ENCODE measurements at places on chromosomes 12 and 14.

- H3K4me3 ChIP-seq, result no peak overlapping the region
- no peaks in the 10 kb centered on the region for H3K27me3 ChIP-seq
- no peaks in the 10 kb centered on the region for H3K4me1 ChIP-seq
- no peaks in the 10 kb centered on the region for H3K36me3 ChIP-seq
- no peak for DNase-seq
Observed at GRCh38 chr14:51715742-51716141, 64.0 kb downstream of the FRMD6 start.

DNA sequence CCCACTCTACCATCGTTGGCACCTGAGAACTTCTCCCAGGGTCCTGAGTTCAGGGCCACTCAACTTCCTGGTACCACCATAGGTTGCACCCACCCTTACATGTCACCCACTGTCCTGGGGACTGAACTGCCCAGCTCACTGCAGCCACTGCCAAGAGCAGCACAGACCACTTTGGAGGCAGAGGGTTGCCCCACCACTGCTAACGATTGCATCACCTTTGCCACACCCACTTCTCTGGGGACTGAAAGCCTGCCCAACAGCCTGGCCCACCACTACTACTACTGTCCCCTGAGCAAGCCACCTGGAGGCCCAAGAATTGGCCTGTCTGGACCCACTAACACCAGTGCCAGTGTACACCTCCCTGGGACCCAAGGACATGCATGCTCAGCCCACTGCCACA lies 27.6 kb downstream of the CACNA2D4 start:
- H3K4me3 ChIP-seq, result no peak overlapping the region
- no peaks in the 10 kb centered on the region for H3K36me3 ChIP-seq
- no peaks in the 10 kb centered on the region for H3K27me3 ChIP-seq
- no peak overlapping the region for H3K27ac ChIP-seq

- no peak overlapping the region for H3K27ac ChIP-seq
- no peak for DNase-seq
- H3K27me3 ChIP-seq, result no peaks in the 10 kb centered on the region
- no peaks in the 10 kb centered on the region for H3K36me3 ChIP-seq
Observed at GRCh38 chr14:37546621-37547447, 48.2 kb downstream of the FOXA1 start.

- no peaks in the 10 kb centered on the region for H3K4me1 ChIP-seq
- no peak overlapping the region for H3K27ac ChIP-seq
- H3K27me3 ChIP-seq, result no peaks in the 10 kb centered on the region
- no peaks in the 10 kb centered on the region for H3K36me3 ChIP-seq
Observed at GRCh38 chr14:83473416-83474235, 1940.0 kb upstream of the SEL1L start.

DNA sequence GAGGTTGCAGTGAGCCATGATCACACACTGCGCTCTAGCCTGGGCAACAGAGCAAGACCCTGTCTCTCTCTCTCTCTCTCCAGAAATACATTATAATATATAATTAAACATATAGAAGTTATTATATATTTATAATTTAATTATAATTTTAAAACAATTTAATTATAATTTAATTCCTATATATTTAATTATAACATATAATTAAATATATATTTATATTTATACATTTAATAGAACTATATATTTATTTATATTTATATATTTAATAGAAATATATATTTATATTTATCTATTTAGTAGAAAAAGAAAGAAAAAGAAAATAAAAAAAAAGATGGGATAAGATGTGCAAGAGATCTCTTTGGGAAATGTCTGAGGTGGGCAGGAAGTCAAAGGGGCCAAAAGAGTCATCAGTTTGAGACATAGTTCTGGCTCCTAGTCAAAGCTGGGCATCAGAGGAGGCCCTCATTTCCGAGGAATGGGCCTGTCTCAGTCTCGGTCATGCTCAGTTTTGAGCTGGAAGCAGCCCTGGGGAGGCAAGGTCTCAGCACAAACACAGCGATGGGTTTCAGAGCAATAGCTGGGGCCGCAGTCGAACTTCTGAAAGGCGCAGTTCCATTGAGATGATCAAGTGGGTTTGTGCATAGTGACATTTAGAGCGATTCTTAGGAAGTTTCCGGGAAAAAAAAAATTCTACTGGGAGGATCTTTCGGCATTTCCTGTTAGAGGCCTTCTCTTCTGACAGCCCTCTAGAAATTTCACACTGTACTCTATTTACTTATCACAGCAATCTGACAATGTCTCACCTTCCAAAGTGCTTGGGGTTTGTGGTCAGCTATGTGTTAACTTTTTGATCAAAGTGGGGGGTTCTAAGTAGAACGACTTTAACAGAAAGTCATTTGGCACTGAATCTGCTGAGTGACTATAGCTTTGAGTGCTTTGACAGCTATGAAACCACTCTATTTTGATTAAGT lies 58.7 kb upstream of the GZMB start:
- no peak overlapping the region for H3K27ac ChIP-seq
- peak; percentile 36 for DNase-seq
- H3K4me1 ChIP-seq, result peaks cover 24% of the 10 kb centered on the region
- H3K36me3 ChIP-seq, result no peaks in the 10 kb centered on the region
- H3K4me3 ChIP-seq, result no peak overlapping the region

DNA sequence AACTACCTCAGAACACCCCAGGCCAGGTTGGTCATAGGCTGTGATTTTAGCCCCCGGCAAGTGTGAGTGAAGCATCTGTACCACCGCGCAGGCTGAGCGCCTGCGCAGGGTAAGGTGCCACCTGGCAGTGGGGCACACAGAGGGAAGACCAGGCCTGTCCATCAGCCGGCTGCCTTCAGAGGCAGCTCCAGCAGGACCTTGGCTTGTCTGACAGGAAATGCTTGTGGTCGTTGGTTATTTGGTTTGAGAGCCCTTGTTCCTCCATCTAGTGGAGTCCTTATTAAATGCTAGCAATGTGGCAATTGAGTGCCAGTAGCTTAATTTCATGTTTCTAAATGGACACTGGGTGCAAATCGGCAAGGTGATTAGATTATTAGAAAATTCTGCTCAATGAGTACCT lies 27.5 kb downstream of the SLC25A29 start:
- peaks cover 25% of the 10 kb centered on the region for H3K36me3 ChIP-seq
- no peaks in the 10 kb centered on the region for H3K4me1 ChIP-seq
- no peak overlapping the region for H3K27ac ChIP-seq
- DNase-seq, result no peak
- no peaks in the 10 kb centered on the region for H3K27me3 ChIP-seq

- no peaks in the 10 kb centered on the region for H3K4me1 ChIP-seq
- DNase-seq, result no peak
- H3K27ac ChIP-seq, result no peak overlapping the region
Observed at GRCh38 chr12:91985002-91985787, 160.5 kb downstream of the BTG1 start.

DNA sequence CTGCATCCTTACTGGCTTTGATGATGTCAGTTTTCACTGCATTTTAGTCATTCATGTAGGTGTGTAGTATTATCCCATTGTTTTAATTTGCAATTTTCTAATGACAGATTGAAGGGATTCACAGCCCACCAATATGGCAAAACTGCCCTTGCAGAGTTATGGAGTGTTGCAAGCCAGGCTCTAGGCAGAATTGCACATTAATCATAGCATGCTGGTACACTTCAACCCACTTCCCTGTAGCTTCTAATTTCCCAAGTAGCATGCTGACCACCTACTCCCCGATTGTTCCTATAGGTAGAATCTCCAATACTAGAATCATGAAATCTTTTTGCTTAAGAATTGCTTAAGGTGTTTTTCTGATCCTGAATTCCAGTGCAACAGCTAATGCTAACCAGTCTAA lies 5.2 kb upstream of the RNASE6 start:
- H3K27ac ChIP-seq, result no peak overlapping the region
- no peak overlapping the region for H3K4me3 ChIP-seq

DNA sequence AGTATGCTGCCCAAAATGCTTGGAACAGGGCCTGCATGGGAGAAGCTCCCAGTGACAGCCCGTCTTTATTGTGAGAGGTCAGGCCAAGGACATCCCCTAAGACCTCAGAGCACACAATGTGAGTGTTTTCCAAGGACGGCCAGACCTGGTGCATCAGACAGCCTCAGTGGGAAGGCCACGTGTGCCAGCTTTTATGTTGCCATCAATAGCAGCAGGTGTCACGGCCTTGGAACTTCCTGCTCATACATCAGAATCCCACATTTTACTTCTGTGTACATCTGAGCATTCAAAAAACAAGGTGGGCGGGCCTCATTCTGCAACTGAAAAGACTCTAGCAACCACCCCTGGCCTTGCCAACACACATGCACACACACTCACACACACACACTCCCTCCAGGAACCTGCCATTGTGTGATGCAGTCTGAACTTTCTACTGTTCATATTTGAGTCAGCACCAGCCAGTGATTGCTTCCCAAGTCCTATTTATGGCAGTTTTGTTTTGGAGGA lies 753.1 kb upstream of the TBX3 start:
- H3K27me3 ChIP-seq, result no peaks in the 10 kb centered on the region
- H3K36me3 ChIP-seq, result no peaks in the 10 kb centered on the region
- no peak for DNase-seq
- no peak overlapping the region for H3K4me3 ChIP-seq

DNA sequence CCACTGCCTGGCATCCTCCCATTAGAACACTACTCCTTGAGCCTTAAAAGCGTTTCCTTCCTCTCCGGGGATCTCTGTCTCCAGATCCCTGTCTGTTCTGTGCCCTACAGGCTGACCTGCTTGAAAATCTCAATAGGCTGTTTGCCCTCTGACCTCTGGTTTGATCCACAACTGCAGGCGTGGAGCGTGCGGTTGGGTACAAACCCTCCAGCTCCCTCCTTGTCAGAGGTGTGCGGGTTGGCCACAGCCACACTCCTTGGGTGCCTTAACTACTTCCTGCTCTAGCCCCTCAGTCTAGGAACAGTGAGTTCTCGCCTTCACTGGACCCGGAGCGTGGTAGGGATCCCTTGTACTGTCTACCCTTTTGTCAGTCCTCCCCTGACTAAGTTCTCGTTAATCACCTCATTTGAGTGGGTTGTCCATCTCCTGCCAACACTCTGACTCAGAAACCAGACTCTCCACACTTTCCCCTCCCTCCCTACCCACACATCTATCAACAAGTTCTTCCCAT lies 33.1 kb downstream of the CMKLR1 start:
- peaks cover 4% of the 10 kb centered on the region for H3K4me1 ChIP-seq
- no peak for DNase-seq
- H3K27ac ChIP-seq, result no peak overlapping the region
- H3K36me3 ChIP-seq, result no peaks in the 10 kb centered on the region
- no peaks in the 10 kb centered on the region for H3K27me3 ChIP-seq

- no peaks in the 10 kb centered on the region for H3K36me3 ChIP-seq
- H3K4me3 ChIP-seq, result no peak overlapping the region
- no peak overlapping the region for H3K27ac ChIP-seq
Observed at GRCh38 chr14:75562089-75562488, 16.3 kb upstream of the FLVCR2 start.

GRCh38 chr12:38152816-38153736 lies 163.5 kb upstream of the ALG10B start:
- no peaks in the 10 kb centered on the region for H3K4me1 ChIP-seq
- H3K4me3 ChIP-seq, result no peak overlapping the region
- DNase-seq, result no peak
- no peaks in the 10 kb centered on the region for H3K27me3 ChIP-seq

DNA sequence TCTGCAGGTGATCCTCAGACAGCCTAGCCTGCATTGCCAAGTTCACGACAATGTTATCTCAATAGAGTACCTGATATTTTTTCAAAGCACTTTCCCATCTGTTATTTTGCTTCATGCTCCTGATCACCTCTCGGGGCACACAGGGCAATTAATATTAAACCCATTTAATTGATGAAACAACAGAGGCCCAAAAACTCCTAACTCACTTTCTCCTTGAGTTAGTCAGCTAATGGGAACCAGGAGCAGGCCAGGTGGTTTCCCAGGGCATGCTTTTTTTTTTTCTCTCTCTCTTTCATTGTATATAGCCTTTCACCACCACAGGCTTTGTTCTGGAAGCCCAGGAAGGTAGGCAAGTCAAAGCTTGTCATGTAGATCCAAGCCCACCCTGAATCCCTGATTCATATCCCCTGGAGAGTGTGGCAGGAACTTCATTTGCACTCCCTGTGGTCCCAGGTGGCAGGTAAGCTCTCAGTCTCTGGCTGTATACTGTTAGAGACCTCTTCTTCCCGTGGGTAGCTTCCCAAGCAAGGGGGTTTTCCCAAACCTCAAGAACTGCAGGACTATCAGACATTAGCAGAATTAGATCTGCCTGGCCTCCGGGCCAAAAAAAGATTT lies 41.6 kb upstream of the MAP1LC3B2 start:
- H3K27me3 ChIP-seq, result no peaks in the 10 kb centered on the region
- H3K4me3 ChIP-seq, result no peak overlapping the region
- H3K36me3 ChIP-seq, result no peaks in the 10 kb centered on the region
- no peak for DNase-seq

DNA sequence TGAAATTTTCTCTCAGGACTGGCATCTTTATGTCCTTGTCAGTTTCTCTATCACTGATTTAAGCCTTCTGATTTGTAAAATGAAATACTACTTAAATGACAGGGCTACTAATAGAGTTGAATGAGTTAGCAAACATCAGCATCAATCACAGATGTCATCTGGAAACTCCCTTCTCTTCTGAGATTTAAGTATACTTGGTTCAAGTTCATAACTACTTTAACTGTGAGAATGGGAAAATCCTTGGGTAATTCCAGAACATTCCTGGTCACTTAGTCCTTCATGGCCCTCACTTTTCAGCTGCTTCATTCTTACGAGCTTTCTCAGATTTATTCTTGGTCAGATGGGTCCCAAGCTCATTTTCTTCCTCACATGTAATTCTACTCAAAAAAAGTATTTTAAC lies 1655.3 kb upstream of the FLRT2 start:
- no peak overlapping the region for H3K27ac ChIP-seq
- H3K36me3 ChIP-seq, result no peaks in the 10 kb centered on the region
- DNase-seq, result no peak
- no peak overlapping the region for H3K4me3 ChIP-seq

DNA sequence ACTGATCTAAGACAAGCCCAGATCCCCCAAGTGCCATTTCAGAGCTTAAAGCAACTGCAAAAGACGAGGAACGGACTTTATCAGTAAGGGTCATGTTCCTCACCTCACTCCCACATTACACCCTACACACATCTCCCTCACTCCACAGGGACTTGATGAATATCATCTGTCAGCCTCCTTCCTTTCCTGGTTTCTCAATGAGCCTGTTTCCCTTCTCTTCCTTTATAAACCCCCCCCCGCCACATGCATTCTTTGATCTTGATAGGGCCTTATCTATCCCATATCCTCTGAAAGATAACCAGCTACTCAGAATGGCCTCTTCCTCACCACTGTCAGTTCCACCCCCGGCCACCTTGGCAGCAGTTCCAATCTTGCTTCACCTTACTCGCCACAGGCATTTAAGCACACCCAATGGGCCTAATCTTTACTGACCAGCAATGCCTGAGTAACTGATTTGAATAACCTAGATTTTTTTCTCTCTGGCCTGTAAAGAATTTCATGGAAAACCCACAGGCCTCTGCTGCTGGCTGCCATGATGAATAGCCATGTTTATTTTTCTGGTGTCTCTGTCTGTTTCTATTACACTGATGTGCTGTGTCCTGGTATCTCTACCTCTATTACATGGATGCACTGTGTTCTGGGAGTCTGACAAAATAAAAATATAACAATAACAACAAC lies 138.7 kb downstream of the PHLDA1 start:
- no peak for DNase-seq
- H3K4me1 ChIP-seq, result no peaks in the 10 kb centered on the region
- H3K27me3 ChIP-seq, result no peaks in the 10 kb centered on the region
- H3K36me3 ChIP-seq, result no peaks in the 10 kb centered on the region
- H3K27ac ChIP-seq, result no peak overlapping the region

Measured in effector memory CD4-positive, alpha-beta T cell (primary cell).